ENCODE measurements at places on chromosomes 3 and 15.
A peak's percentile ranks its signal among the peaks of the same experiment; 100 is the strongest.

DNA sequence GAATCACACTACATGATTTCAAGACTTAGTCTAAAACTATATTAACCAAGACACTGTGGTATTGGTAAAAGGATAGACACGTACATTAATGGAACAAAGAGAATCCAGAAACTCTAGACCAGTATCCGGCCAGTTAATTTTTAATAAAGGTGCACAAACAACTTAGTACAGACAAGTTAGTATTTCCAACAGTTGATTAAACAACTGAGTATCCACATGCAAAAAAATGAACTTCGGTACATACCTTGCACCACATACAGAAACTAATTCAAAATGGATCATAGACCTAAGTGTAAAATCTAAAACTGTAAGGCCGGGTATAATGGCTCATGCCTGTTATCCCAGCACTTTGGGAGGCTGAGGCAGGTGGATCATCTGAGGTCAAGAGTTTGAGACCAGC is 46.6 kb upstream of the DUSP7 start:
- DNase-seq: no peak

DNA sequence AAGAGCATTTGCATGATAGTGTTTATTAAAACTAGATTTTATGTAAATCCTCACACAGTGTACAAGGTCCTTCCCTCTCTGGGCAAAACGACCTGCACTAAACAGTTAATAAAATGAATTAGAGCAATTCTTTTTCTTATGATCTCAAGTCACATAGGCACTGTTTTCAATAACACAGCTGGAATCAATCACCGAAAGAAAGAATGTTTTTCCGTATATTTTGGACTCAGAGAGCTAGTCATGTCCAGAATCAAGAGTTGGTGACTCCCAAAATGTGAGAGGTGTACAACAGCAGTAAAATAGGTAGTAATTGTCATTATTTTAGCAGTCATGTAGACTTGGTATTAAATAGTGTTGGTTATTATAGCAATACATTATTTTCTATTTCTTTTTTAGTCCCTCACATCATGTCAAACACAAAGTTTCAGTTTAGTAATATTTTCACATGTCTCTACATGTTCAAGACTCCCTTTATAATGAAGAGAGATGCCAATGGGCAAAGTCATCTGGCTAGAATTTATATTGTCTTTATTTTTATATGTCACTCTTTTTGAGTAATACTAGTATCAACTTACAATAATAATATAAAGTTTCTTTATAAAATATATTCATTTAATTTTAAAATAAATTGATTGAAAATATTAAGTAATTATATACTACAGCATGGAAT is 448.6 kb upstream of the CDIN1 start:
- peak; percentile 21 for DNase-seq

DNA sequence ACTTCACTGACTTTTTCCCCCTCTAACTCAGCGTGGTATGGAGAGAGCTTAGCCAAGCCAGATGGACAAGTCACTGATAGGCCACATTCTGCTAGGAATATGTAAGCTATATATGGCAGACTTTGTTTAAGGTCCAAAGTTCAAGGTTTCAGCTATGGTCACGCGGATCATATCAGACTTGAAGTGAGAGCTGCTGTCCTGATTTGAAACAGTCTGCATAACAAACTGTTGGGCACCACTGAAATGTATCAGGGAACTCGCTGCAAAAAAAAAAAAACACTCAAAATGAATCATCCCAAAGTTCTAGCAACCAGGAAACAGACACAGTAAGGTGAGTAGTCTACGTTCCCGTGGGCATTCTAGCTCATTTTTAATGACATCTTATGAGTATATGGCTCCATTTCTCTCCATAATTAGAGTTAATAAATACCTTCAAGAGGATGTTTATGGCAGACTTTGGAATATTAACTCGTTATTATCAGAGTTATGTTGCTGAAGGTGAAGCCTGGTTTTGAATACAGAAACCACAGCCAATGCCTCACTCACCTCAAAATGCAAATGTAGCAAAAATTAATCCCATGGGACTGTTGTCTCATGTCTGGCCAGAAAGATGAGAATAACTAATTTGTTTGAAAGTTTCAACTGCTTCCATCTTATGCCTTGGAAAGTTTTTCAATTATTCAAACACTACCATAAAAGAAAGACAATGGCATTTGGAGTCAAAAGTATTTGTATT is 12.3 kb downstream of the DPH3 start:
- DNase-seq: no peak

- no peak for DNase-seq
Measured at GRCh38 chr15:40050788-40051470, 11.9 kb upstream of the SRP14 start.

DNA sequence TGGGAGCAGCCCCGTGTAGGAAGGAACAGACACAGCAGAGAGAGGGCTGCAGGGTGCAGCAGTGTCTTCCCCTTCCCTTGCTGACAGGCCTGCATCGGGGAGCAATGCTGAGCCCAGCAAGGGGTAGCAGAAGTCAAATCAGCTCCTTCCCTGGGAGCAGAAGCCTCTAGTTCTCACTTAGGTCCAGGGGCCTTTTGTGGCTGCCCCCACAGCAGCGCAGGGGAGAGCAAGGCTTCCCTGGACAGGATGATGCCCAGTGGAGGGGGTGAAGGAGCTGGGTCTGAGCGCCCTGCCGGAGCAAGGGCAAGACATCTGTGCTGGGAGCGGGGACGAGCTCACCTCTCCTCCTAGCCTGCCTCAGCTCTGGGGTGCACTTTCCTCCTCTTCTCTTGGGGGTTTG is 827 bp downstream of the PLCB2 start:
- DNase-seq: no peak

DNA sequence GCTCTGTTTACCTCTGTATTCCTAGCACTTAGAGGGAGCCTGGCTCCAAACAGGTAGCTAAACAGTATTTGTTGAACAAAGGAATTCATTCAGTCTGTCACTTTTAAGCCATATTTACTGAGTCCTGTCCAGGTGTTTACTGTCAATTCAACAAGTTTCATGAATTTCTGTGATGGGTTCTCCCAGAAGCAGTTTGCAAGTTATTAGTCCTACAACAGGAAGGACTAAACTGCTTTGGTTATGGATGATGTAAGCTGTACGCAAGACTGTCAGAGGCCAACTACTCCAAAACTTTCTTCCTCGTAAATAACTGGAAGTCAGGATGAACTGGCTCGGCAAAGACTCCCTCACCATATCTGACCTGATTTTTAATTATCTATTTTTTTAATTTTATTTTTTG is 25.1 kb downstream of the STIMATE start:
- DNase-seq: no peak

GRCh38 chr3:51384055-51384725 is 901 bp upstream of the MANF start:
- DNase-seq: no peak

GRCh38 chr3:49727924-49728361 is 4.2 kb upstream of the GMPPB start:
- no peak for DNase-seq

GRCh38 chr3:128922804-128923459 is 43.5 kb downstream of the ACAD9 start:
- no peak for DNase-seq

GRCh38 chr3:117117188-117117936 is 407.8 kb downstream of the TUSC7 start:
- no peak for DNase-seq

GRCh38 chr3:105611304-105612192 is 244.8 kb downstream of the ALCAM start:
- DNase-seq: peak; percentile 44

DNA sequence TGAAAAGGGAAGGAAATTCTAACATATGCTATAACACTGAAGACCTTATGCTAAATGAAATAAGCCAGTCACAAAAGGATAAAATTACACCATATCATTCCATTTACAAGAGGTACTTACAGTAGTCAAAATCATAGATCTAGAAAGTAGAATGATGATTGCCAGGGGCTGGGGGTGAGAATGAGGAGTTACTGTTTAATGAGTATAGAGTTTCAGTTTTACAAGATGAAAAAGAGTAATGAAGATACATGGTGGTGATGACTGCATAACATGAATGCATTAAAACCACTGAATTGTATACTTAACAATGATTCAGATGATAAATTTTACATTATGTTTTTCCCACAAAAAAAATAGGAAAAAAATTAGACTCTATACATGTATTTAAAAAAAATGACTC is 152.6 kb downstream of the SCAPER start:
- DNase-seq: no peak

DNA sequence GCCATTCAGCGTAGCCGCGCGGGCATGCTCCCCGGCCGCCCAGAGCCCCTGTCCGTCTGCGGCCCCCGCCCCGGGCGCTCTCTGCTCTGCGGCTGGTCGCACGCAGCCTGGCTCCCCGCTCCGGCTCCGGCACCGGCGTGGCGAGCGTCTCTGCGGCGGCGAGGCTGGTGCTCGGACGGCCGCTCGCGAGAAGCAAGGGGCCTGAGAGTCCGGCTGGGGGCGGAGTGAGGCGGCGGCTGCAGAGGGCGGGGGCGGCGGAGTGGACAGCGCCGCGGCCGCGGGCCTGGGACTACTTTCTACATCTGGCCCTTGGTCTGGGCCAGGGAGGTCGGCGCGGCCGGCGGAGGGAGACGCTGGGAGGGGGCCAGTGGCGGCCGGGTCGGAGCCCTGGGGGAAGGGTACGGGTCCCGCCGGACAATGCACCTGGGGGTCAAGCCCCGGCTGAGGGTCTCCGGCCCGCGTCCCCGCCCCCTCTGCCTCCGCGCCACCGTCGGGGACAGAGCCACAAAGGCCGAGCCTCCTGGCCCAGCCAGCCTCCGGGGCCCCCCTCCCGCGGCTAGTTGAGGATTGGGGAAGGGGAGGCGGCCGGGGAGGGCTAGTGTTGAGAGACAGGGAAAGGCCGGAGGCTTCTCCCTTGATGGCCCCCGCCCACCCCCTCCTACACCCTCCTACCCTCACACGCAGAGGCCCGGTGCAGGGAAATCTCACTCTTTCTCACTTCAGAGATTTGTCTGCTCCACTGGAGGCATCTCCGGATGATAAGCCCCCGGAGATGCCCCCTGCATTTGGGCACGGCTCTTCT is at the start of gene PRTG:
Gene PRTG (minus strand): TSS at position 226 of the 802 bp plus-strand sequence. CDS start 221 bp downstream, at position 5.
- peak; percentile 22 for DNase-seq

DNA sequence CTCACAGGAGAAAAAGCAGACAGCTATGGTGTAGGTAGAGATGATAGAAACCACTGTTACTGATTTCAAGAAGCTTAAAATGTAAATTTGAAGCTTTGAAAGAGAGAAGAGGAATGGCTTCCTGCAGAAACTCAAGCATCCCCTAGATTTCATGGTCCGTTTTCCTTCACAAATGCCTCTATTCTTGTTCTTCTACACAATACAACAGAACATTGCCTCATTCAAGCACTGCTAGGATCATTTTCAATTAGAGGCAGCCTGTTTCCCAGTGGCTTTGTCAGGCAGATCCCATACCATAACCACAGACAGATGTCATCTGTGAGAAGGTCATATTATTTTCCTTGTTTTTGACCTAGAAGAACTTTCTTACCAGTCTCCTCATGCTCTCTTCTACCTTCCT is 77.9 kb upstream of the SPRED1 start:
- no peak for DNase-seq

DNA sequence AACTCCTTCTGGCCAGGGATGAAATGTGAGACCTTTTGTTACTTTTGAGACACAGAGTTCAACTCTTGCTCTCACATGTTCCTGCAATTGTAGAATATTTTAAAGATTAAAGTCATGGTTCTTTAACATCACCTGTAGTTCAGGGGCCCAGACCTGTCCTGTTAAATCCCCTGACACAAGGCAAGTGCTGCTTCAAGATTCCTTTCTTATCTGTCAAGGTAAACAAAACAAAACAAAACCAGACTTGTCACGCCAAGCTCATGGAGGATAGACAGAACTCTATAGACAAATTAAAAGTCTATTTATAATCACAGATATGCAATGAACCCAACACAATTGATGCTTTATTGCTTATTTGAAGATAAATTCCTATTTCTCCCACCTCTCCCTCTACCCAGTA is 48.6 kb upstream of the NEDD4 start:
- DNase-seq: no peak

DNA sequence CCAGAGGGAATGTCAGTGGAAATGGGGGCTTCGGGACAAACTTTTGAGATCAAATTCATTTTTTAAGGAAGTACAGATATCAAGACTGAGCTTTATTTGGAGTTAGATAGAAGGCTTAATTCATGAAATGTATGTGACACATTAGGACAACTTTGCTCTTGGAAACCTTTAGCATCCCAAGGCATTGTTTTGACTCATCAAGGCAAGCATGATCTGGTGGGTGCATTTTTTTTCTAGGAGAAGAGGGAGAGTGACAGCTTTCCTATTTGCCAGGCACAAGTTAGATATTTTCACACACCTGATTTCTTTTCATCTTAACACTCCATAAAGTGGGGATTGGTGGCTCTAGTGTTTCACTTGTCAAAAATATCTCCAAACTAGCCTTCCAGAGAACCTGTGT is 61.5 kb upstream of the RPL35A start:
- DNase-seq: no peak

DNA sequence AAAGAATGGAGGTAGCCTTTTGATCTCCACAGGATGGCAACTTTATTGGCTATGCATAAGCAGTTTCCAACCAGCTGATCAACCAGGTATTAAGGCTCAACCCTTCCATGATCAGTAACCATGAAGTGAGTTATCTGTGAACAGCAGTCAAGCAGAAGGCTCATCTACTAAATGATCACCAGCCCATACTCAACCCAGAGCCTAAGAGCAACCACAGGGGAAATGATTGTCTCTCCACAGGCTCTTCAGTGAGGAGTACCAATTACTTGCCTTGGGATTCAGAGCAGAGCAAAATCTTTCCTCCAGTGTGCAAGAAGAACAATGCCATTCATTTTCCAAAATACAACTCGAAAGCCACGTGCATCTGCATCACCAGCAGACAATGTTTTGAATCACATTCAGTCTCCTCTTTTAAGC is 754.8 kb downstream of the ROBO1 start:
- no peak for DNase-seq

DNA sequence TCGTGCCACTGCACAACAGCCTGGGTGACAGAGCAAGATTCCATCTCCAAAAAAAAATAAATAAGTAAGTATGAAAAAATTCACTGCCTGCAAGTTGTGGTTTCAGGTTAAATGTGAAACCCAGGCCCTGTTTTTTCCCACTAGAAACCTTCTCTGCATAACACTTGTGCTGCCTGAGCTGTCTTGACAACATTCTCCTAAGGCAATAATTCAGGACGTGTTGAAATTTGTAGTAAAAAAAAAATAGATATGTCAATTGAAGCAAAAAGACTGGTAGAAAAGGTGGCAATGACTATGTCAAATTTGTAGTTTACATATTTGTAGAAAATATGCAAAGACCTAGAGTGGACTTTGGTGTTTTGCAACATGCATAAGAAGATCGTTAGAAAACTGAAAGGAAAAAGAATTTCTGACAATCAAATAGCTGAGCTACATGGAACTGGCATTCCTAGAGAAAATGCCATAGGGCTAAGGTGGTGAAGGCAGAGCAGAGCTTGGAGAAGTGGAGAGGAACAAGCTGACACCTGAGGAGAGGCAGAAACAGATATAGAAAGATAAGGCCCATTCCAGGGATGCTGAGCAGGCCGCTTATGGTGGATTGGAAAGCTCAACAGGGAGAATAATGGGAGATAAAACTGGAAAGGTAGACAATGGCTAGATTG is 150.2 kb downstream of the PLCH1 start:
- no peak for DNase-seq

GRCh38 chr3:82473864-82474541 is 712.6 kb upstream of the GBE1 start:
- DNase-seq: no peak

- no peak for DNase-seq
Measured at GRCh38 chr3:69014022-69014580, 617 bp upstream of the EOGT start.

GRCh38 chr3:117235304-117235703 is 525.7 kb downstream of the TUSC7 start:
- DNase-seq: no peak

Data from RWPE1 (cell line).